ENCODE measurements at places on chromosomes 12 and 14.

GRCh38 chr14:36718216-36718615 is 56.6 kb downstream of the PAX9 start:
- no peak for DNase-seq

- DNase-seq: peak; percentile 70
Measured at GRCh38 chr14:64721391-64721791, 17.2 kb downstream of the PLEKHG3 start.

DNA sequence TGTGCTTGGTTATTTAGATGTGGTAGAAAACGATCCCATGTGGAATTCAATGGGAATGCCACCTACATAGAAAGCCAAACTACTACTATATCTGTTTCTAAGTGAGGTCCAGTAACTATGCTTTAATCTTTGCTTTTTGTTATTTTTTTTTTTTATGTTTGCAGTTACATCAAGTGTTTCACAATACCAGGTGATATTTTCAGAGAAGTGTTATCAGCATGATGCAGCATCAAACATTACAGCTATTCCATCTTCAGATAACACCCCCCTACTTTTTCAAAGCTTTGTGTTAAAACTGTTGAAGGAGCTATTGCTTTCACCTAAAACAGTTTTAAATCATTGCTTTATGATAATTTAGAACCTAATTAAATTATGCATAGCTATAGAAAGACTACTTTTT is 163.8 kb upstream of the SLC16A7 start:
- no peak for DNase-seq

DNA sequence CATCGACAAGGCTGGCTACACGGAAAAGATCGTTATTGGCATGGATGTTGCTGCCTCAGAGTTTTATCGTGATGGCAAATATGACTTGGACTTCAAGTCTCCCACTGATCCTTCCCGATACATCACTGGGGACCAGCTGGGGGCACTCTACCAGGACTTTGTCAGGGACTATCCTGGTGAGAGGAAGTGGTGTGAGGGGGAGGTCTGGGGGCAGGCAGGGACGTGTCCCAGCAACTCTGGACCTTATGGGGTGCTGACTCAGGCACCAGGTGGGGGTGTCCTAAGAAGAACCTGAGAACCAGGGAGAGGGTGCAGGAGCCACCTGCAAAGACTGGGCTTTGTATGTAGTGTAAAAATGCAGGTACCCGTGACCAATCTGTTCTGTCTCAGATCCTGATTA is 5.2 kb downstream of the ENO2 start:
- no peak for DNase-seq

DNA sequence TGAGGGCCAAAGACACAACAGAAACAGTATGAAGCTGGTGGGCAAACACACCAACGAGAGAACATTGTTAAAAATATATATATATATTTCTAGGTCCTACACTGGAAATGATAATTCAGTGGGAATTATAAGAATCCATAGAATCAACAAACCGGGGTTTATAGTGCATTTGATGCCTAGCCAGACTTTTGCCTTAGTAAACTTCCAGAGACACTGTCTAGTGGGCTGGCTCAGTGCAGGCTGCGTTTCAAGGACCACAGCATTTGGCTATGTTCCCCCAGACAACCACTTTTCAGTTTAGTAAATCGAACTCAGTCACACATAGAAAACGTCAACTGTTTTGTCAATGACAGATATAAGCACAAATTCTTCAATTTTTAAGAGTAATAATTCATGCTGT is 41.9 kb downstream of the SLC38A4 start:
- DNase-seq: no peak

GRCh38 chr12:122123761-122124145 is 45.2 kb downstream of the MLXIP start:
- no peak for DNase-seq

All from EL (cell line).